ENCODE measurements at places on chromosomes 5 and 9. TPM values are rescaled to one million over a fixed set of nuclear protein-coding genes. Genes with fewer than 3 reads are reported as not detected.

Gene NSMF
- 52.7 TPM for total RNA-seq

Gene TEX48
- not detected for total RNA-seq

Gene IL5
- not detected for total RNA-seq

Gene SPATA31E1
- not detected for total RNA-seq

Gene VAV2
- total RNA-seq = 18.0 TPM

Gene HBEGF
- 12.0 TPM for total RNA-seq

Gene ATP10B
- not detected for total RNA-seq

Gene TMEM174
- not detected for total RNA-seq

Gene GPR21
- total RNA-seq = not detected

Gene PLPP7
- total RNA-seq = not detected

Gene PCDHAC1
- 8.8 TPM for total RNA-seq
